Large intestine (tissue), 12 donors: ENCODE measurements at places on chromosomes 1 and 21. TPM values are rescaled to one million over a fixed set of nuclear protein-coding genes. Genes with fewer than 3 reads are reported as not detected.

DNA sequence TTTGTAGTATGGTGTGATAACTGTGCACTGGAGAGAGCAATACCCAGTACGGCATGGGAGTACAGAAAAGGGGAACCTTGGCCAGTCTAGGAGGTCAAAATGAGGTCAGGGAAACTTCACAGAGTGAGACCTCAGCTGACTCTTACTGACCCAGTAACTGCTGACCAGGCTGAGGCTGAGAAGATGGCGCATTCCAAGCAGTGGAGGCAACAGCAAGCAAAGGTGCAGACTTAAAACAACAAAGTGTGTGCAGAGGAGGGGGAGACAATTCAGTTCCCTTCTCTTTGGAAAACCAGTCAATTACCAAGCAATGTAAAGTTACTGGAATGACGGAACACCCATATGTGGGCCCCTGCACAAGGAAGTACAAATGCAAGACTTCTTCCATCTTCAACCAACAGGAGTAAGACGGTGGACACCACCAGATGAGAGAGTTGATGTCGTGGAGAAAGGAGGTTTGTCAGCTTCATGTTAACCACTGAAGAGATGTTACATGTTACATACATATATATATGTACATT is 54.6 kb upstream of the PRDX6 start:
- no peak for DNase-seq
- no peaks in the 10 kb centered on the region for H3K4me1 ChIP-seq
- no peak overlapping the region for H3K27ac ChIP-seq
- H3K36me3 ChIP-seq: no peaks in the 10 kb centered on the region
- no peaks in the 10 kb centered on the region for H3K27me3 ChIP-seq

SLC45A3 gene
- polyA plus RNA-seq: 9.3 TPM

TMEM125 gene
- 29.7 TPM for polyA plus RNA-seq

GRCh38 chr1:183871601-183872000 is 66.7 kb downstream of the RGL1 start:
- H3K27ac ChIP-seq: no peak overlapping the region
- H3K36me3 ChIP-seq: peaks cover 7% of the 10 kb centered on the region
- no peaks in the 10 kb centered on the region for H3K4me1 ChIP-seq
- no peak overlapping the region for H3K4me3 ChIP-seq

- no peak for DNase-seq
- no peaks in the 10 kb centered on the region for H3K36me3 ChIP-seq
- no peak overlapping the region for H3K4me3 ChIP-seq
- no peaks in the 10 kb centered on the region for H3K27me3 ChIP-seq
- H3K4me1 ChIP-seq: no peaks in the 10 kb centered on the region
Measured at GRCh38 chr1:105172788-105173187, 1423.1 kb downstream of the AMY1C start.

DNA sequence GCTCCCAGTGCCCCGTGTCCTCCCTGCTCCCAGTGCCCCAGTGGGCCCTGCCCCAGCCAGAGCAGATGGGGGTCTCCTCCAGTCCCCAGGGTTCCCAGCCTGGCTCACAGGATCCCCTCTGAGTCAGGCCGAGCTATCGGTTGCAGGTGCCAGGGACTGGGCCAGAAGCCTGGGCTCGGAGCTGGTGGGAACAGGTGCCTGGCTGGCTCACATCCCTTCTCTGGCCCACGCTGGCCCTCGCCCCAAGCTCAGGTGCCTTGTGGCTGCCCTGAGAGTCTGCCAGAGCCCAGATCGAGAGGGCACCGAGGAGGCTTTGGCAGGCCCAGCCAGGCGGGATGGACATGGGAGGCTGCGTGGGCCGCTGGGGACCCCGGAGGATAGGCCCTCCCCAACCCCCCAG is 18.9 kb downstream of the PLCH2 start:
- DNase-seq: no peak
- H3K36me3 ChIP-seq: no peaks in the 10 kb centered on the region
- H3K4me3 ChIP-seq: no peak overlapping the region
- peaks cover 7% of the 10 kb centered on the region for H3K4me1 ChIP-seq
- H3K27me3 ChIP-seq: peaks cover 3% of the 10 kb centered on the region
- no peak overlapping the region for H3K27ac ChIP-seq

GRCh38 chr1:48526008-48526710 is 54.2 kb upstream of the SPATA6 start:
- no peak overlapping the region for H3K27ac ChIP-seq
- no peak overlapping the region for H3K4me3 ChIP-seq
- H3K4me1 ChIP-seq: peaks cover 10% of the 10 kb centered on the region
- DNase-seq: peak; percentile 44
- peaks cover 2% of the 10 kb centered on the region for H3K27me3 ChIP-seq

DNA sequence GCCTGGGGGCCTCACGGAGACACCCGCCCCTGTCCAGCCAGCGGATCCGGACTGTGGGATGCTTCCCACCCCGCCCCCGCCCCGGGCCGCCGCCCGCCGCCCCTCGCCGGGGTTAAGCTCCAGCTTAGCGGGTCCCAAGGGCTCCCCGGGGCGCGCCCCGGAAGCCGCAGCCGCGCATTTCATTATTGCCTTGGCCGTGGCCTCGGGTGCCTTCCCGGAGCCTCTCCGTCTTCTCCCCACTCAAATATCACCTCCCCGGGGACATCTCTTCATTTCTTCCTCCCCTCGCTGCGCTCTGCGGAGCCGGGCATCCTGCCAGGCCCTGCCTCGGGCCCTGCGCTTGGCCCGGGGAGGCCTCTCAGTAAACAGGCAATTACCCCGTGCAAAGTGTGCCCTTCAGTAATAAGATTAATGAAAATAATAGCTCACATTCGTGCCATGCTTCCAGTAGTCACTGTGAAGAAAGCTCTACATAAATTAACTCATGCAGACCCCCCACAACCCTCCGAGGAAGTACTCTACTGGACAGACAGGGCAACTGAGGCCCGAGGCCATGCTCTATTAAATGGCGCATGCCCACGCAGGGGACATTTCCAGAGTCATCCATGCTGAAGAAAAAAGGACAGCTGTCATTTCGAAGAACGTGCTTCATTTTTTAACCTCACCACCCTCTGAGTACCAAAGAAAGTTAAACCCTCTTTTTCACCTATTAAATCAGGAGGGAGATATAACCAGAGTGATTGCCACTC is 49.9 kb upstream of the LAPTM5 start:
- peaks cover 17% of the 10 kb centered on the region for H3K4me1 ChIP-seq
- no peak overlapping the region for H3K27ac ChIP-seq
- no peaks in the 10 kb centered on the region for H3K36me3 ChIP-seq
- no peak for DNase-seq
- peaks cover 18% of the 10 kb centered on the region for H3K27me3 ChIP-seq
